ENCODE measurements at places on chromosomes 4 and X.
A peak's percentile ranks its signal among the peaks of the same experiment; 100 is the strongest.

GRCh38 chr4:128358231-128358912 lies 70.8 kb upstream of the PGRMC2 start:
- DNase-seq, result no peak

GRCh38 chr4:5773271-5773555 lies 62.2 kb downstream of the EVC start:
- no peak for DNase-seq

GRCh38 chr4:174120446-174121295 lies 162.8 kb downstream of the FBXO8 start:
- peak; percentile 33 for DNase-seq

DNA sequence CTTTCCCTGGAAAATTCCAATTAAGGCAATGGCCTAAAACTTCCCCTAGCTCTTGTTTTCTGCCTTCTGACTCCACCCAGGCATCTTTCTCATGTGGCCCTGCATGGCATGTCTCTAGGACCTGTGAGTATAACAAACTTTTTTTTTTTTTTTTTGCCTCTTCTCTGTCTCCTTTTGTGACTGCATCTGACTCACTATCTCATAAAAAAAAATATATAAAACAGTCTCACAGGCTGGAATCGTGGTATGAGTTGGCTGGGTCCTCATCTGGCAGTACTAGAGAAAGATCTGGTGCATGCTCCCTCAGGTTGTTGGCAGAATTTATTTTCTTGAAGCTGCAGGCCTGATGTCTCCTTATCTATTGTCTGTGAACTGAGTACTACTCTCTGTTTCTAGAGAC lies 313.9 kb downstream of the TECRL start:
- no peak for DNase-seq

DNA sequence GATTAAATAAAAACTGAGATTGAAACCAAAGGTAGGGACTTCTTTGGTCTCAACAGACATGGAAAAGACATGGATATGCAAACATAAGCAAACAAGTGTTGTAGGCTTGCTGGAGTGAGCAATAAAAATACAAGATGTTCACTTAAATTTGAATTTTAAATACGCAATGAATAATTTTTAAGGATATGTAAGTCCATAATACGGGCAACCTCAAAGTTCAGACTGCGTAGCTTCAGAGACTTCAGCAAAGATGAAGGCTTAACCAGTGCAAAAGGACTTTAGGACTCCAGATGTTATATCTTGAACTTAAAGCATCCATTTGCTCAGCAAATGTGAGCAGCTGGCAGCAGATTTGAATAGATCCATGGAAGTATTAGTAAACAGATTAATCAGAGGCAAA lies 549.3 kb downstream of the ARAP2 start:
- no peak for DNase-seq

- no peak for DNase-seq
Measured at GRCh38 chr4:101774807-101775206, 15.7 kb upstream of the BANK1 start.

DNA sequence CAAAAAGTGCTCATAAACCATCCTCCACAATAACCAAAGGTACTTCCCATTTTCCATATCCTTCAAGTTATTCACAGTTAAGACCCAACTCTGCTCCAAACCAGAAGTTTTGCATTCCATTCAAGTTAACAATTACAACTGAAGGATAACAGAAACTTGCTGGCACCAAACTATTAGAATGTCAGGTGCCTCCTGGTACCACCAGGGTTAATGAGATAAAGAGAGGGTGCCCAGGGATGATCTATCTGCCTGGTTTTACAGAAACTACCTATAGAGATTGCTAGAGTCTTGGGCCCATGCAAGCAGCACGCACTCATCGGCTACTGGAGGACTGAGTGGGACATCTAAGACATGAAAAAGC lies 114.6 kb downstream of the RBM47 start:
- DNase-seq, result no peak

GRCh38 chrX:118698516-118699170 lies 28.8 kb upstream of the IL13RA1 start:
- DNase-seq, result no peak

Measured in NCI-H1436 (cell line).